ENCODE measurements at places on chromosomes 11 and 22.

DNA sequence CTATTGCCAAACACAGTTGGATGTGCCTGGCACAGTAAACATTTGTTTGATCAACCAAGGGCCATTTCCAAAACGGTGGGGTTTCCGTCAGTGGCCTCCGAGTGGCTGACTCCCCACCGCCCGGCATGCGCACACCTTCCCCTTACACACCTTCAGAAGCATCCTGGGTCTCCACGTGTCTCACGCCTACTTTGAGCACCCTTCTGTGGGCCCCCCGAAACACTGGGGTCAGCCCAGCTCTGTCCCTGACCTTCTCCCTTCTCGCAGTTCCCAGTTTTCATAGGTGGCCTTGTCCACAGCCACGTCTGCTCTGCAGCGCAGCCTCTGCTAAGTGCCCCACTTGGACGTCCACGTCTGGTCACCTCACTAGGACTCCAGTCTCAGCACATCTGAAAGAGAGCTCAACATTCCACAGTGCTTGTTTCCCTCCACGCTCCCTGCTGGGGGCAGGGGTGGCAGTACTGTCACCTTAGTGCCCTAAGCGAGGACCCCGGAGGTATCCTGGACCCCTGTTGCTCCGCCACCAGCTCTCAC, 13.2 kb upstream of the SHANK2 start:
- DNase-seq: no peak

DNA sequence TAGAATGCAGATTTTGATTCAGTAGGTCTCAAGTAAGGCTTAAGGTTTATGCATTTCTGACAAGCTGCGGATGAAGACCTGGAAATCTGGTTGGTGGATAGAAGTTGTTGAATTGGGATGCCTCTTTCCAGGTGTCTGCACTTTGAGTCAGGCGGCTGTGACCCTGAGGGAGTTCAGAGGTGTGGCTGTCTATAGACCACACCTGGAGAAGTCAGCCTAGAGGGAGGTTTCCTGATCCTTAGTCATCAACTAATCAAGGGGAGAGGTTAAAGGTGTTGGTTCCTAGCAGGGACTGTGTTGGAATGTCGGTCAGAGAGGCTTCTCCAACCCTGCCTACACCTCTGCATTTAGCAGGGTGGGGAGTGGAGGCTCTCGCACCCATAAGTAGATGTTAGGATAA, 8.0 kb downstream of the GLB1L2 start:
- DNase-seq: no peak

DNA sequence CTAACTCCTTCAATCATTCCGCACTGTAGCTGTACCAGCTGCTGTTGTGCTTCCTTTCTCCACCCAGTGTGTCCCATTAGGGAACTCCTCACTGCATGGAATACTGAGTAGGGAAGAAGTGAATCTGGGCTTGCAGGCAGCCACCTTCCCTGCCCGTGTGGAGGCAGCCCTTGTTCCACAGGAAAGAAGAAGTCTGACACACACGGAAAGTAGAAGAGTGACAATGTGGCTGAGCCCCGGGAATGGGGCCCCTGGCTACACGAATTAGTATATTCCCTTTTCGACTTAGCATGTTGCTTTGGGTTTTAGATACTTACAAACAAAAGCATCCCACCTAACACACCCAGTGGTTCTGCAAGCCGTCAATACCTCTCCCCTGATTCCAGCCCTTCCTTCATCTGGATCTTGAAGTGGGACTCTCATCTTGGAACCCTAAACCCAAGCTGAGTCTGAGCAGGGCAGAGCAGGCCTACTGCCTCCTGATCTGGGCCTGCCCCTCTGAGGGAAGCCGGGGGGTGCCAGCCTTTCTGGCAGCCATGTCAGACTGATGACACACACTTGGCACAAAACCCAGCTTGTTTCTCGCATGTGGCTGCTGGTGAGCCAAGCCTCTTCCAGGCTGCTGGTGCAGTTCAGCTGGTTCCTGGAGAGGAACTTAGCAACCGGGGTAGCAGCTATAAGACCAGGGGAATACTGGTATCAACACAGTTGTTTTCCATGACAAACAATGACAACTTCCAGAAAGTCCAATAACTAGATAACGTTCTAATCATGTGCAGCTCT, 71.6 kb downstream of the C11orf58 start:
- no peak for DNase-seq

- DNase-seq: no peak
Measured at GRCh38 chr11:111908639-111909305, 2.8 kb downstream of the CRYAB start.

GRCh38 chr22:33537059-33537458, 383.2 kb downstream of the LARGE1 start:
- no peak for DNase-seq

DNA sequence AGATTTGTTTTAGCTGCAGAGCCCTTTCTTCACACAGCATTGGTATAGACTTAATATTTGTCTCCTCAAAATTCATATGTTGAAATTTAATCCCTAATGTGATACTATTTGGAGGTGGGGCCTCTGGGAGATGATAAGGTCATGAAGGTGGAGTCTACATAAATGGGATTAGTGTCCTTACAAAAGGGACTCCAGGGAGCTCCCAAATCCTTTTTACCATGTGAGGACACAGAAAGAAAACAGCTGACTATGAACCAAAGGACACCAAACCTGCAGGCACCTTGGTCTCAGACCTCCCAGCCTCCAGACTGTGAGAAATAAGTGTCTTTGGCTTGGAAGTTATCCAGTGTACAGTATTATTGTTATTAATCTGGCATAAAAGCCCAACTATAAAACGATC, 10.2 kb downstream of the SLC35F2 start:
- DNase-seq: no peak

DNA sequence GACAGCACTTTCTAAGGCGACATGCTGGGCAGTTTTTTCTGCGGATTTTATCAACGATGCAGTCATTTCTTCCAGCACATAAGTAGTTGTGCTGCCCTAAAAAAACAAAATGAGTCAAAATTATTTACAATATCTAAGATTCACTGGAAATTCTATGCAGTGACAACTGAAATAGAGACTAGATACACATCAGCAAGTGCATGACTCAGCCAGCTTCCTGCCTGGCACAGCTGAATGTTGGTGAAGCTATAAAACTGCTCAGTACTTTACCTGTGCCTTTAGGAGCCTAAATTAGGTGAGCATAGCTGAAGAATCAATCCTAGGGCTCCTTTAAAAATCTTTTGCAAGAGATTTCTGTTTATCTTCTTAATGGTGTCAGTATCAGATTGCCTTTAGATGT, 37.8 kb downstream of the PGR start:
- DNase-seq: peak; percentile 22

DNA sequence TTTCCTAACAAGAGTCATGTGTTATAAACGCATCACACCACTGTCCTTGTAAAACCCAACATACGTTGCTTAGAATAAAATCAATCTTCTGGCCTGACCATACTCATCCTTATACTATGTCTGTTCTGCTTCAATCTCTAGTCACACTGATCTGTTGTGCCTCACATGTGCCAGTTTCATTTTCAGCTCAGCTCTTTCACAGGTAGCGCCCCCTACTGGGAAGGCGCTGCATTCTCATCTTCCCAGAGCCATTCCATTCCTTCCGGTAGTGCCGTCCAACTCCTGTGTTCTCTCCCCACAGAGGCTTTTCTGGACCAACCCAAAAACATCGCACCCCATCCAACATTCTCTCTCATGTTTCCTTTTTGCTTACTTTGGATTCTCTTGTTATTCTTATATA, 22.2 kb downstream of the CASP5 start:
- DNase-seq: no peak

DNA sequence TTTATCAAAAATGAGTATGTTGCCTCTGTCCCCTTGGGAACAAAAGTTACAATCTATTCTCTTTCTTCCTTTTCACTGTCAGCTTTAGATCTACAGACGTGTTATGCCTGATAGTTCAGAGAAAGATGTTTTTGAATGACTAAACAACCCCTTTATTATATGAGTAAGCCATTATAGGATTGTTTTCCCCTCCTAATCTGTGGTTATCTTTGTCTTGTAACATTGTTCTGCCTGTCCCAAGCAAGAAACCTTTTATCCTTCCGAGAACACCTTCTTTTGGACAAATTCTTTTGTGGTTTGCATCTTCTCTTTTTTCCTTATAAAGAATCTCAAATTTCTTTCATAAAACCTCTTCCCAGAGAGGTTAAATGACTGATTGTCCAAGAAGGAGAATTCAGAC, 208.4 kb downstream of the DDX10 start:
- DNase-seq: no peak

DNA sequence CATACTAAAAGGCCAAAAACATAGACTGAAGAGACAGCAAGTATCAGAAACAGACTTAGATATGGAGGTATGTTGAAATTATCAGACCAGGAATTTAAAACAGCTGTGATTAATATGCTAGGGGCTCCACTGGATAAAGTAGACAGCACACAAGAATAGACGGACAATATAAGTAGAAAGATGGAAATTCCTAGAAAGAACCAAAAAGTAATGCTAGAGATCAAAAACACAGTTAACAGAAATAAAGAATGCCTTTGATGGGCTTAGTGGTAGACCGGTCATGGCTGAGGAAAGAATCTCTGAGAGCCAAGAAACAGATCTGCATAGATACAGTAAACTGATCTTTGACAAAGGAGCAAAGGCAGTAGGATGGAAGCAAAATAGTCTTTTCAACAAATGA, 250.2 kb downstream of the SWAP70 start:
- DNase-seq: no peak

DNA sequence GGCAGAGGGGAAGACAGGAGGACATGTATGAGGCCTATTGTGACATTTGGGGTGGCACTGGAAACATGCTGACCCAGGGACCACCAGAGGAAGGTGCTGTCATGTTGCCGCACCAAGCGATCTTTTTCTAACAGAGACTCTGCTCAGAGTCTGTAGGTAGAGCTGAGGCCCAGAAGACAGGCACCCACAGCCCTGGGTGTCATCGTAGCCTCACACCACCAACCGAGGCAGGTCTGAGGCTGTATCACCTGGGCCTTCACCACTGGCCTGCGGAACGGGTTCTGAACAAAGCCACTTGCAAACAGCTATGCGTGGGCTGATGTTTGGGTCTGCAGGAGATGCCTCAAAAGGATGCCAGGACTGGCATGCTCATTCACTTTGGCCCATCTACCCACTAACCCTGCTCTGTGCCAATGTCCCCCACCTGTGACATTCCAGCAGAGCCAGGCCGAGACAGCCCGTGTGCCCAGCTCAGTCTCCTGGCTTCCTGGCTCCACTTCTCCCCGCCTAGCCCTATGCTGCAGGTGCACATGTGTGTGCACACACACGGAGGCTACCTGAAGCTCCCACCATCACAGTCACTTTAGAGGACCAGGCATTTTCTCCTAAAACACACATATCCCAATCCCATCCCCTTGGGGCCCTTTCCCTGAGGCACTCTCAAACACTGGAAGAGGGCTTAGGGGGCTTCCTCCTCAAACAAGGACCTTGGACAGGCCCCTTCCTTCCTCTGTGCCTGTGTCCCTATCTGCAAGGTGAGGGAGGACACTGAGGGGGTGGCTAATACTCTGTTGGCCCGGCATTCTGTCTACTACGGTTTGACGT, 3.6 kb downstream of the TRIM29 start:
- DNase-seq: no peak

DNA sequence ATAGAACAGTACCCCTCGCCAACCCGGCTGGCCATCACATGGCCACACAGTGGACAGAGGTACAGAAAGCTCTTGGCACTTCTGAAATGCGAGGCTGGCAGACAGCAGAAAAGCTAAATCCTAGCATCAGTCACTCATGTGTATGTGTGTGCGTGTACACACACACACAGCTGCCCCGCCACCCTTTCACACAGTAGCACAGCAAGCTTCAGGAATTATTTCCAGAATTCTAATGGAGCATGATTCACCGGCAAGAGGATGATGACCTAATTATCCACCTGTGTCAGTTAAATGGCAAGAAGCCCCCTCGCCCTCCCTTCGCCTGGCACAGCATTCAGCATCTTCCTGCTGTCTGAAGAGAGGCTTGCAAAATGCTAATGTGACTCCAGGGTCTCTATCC, 336.0 kb downstream of the SHANK2 start:
- DNase-seq: no peak

- DNase-seq: no peak
Measured at GRCh38 chr22:47160141-47160541, 397.7 kb downstream of the TBC1D22A start.

DNA sequence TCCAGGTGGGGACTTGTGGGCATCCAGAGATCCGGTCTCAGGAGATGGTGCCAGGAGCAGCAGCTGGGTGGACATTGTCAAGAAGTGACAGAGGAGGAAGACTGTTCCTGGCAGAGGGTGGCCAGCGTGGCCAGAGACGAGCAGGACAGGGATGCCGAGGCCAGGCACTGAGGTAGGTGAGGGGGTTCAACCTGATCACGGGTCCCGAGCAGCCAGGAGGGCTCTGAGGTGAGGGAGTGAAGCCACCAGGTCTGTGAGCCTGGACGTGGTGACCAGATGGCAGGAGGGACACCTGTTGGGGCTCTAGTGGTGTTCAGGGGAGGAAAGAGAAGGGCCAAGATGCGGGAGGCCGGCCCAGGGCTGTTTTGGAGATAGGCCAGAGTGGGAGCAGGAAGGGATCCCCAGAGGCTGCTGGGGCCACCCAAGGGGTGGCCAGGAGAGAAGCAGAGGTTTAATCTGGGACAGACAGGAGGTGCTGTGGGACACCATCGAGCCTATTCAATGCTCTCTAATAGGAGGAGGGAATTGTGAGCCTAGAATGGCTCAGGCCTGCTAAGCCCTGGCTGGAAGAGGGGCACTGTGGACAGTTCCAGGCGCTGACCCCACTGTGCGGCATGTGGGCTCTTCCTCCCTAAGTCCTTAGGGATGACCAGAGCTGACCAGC, 6.3 kb downstream of the PPM1F start:
- DNase-seq: no peak

DNA sequence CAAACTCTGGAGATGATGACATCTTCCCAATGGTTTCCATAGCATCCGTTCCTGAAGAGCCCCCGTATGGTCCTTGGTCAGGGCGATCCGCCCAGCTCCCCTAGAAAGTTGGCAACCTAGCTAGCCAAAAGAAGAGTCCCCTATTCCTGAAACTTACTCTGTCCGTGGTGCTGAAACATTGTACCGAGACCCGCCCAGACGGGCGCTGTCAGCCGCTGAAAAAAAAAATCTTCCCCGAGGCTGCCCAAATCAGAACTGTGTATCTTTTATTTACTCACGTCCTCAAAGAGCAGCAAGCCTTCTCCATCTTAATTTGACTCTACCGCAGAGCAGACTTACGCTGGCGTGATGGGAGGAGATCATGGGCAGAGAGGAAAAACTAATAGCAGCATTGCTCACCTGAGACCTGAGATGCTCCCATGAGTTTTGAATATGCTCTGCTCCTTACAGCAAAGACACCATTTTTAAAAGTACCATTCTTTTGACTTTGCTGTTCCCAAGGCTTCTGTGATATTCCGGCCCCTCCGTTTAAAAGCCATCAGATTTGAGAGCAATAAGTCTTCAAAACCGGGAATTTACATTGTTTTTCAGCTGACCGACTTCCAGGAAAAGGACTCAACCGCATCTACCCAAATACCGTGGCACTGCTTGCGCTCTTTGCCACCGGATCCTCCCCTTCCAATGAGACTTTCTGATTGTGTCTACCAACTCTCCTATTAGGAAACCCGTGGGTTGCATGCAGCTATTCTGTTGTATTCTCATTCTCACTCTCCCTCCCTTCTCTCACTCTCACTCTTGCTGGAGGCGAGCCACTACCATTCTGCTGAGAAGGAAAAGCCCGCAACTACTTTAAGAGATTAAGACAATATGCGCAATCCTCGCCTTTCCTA, at the start of gene SLC17A6:
TSS of gene SLC17A6 (plus strand) at position 786 of the 890 bp plus-strand sequence. CDS start 153 bp downstream, outside the sequence.
- DNase-seq: no peak
